ENCODE measurements at places on chromosomes 3 and 15.

- H3K36me3 ChIP-seq, result no peaks in the 10 kb centered on the region
- H3K27me3 ChIP-seq, result no peaks in the 10 kb centered on the region
- H3K4me3 ChIP-seq, result no peak overlapping the region
- no peak for DNase-seq
- H3K27ac ChIP-seq, result no peak overlapping the region
- peaks cover 3% of the 10 kb centered on the region for H3K4me1 ChIP-seq
These were observed 45.8 kb downstream of the EEFSEC start for GRCh38 chr3:128199110-128199509.

DNA sequence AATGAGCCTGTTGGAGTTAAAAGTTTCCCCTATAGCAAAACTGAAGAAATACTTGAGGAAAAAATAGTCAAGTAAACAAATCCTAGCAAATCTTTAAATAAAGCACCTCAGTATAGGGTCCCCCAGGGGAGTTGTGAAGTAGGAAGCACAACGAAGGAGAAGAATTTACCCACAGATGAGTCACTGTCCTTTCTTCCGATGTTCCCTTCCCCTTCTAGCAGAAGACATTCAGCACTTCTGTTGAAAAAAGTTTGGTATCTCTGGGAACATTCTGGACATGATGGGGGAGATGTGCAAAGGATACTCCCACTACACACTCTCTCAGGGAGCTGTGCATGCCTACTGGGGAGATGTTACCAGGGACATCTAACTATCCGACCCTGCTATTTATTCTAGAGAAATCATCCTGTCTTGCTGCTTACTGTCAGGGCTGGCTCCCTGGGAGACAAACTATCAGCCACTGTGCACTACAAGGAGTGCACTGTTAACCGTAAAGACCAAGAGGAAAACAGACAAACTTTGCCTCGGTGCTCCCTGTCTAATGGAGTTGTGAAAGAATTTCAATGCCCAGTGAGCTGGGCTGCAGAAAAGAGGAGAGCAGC, 93.8 kb downstream of the RFTN1 start:
- H3K4me1 ChIP-seq, result no peaks in the 10 kb centered on the region
- no peak for DNase-seq
- H3K36me3 ChIP-seq, result no peaks in the 10 kb centered on the region
- H3K4me3 ChIP-seq, result no peak overlapping the region

- no peaks in the 10 kb centered on the region for H3K4me1 ChIP-seq
- no peaks in the 10 kb centered on the region for H3K36me3 ChIP-seq
- no peaks in the 10 kb centered on the region for H3K27me3 ChIP-seq
- H3K4me3 ChIP-seq, result no peak overlapping the region
- no peak for DNase-seq
These were observed 47.9 kb downstream of the IGSF11 start for GRCh38 chr3:118986734-118987133.

DNA sequence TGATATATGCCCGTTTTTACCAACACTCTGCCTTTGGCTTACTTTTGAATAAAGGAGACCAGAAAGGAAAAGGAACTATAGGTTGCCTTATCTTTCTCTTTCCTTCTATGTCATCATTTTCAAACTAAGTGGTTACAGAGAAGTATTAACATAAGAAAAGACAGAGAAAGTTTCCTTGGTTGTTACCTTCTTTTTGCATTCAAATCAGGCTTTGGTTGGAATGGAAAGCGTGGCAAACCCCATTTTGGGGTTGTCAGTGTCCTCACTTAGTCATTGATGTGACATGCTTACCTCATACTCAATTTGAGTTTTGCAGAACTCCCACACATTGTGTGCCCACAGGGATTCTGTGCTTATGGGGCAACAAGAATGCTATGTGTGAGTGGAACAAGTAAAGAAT, 3.7 kb upstream of the THRB start:
- peaks cover 12% of the 10 kb centered on the region for H3K4me1 ChIP-seq
- H3K27me3 ChIP-seq, result peaks cover 13% of the 10 kb centered on the region
- DNase-seq, result no peak
- H3K4me3 ChIP-seq, result no peak overlapping the region
- H3K36me3 ChIP-seq, result no peaks in the 10 kb centered on the region

DNA sequence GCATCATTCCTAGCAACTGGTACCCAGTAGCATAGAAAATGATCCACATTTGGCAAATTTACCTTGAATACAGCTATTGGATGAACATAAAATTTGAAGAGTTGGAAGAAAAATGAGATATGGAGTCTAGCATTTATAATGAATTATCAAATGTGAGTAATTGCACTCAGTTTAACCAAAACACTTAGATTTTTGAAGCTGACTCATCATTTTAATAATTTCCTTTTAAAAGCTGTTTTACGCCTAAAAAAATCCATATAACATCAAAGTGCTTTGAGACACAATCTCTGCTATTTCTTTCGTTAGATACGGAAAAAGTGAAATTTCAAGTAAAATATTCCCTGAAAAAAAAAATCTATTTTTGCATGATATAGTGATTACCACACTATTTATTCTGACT, 767.4 kb downstream of the ROBO2 start:
- no peaks in the 10 kb centered on the region for H3K36me3 ChIP-seq
- H3K4me1 ChIP-seq, result no peaks in the 10 kb centered on the region
- no peak for DNase-seq
- H3K27me3 ChIP-seq, result no peaks in the 10 kb centered on the region
- H3K4me3 ChIP-seq, result no peak overlapping the region

DNA sequence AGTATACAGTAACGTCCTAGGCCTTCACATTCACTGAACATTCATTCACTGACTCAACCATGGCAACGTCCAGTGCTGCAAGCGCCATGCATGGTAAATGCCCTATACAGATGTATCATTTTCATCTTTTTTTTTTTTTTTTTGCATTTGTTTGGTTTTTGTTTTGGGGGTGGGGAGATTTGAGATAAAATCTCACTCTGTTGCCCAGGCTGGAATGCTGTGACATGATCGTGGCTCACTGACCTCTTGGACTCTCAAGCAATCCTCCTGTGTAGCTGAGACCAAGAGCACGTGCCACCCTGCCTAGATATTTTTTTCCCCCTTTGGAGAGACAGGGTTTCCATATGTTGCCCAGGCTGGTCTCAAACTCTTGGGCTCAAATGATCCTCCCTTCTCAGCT, 37.4 kb downstream of the SUSD5 start:
- no peak overlapping the region for H3K27ac ChIP-seq
- H3K4me1 ChIP-seq, result no peaks in the 10 kb centered on the region
- DNase-seq, result peak; percentile 50
- no peaks in the 10 kb centered on the region for H3K36me3 ChIP-seq

- no peak overlapping the region for H3K27ac ChIP-seq
- H3K27me3 ChIP-seq, result no peaks in the 10 kb centered on the region
- no peak for DNase-seq
- H3K36me3 ChIP-seq, result no peaks in the 10 kb centered on the region
- no peaks in the 10 kb centered on the region for H3K4me1 ChIP-seq
These were observed 482.6 kb upstream of the TGFBR2 start for GRCh38 chr3:30123755-30124154.

DNA sequence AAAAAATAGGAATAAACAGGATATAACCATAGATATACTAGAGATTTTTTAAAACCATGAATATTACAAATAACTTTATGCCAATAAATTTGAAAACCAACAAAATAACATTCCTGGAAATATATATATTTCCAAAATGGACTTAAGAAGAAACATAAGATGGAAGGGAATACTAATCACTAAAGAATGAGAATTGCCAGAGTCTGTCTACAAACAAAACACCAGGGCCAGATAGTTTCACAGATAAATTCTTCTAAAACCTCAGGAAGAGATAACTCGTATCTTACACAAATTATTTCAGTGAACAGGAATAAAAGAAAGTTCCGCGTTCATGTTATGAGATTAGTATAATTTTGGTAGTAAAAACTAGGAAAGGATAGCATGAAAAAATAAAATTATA, 107.3 kb downstream of the HERC1 start:
- no peak overlapping the region for H3K4me3 ChIP-seq
- no peak for DNase-seq
- H3K4me1 ChIP-seq, result no peaks in the 10 kb centered on the region
- H3K27me3 ChIP-seq, result no peaks in the 10 kb centered on the region
- peaks cover 54% of the 10 kb centered on the region for H3K36me3 ChIP-seq

DNA sequence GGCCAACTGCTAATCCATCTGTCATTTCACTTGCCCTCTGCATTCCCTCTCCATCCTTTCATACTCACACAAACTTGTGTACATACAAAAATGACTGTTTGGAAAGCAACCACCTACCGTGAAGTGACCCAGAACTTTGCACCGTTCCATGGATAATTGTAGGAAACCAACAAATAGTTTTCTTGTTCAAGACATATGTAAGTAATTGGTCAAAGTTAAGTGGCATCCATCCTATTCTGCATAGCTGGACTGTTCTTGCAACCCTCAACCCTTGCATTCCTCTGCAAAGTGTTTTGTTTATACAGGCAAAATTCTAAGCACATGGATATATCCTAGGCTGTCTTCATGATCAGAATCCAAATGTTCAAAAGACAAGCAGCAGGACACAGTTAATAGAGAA, 592.5 kb downstream of the MECOM start:
- no peaks in the 10 kb centered on the region for H3K36me3 ChIP-seq
- no peak overlapping the region for H3K4me3 ChIP-seq
- H3K27me3 ChIP-seq, result no peaks in the 10 kb centered on the region
- no peak overlapping the region for H3K27ac ChIP-seq

- no peak overlapping the region for H3K27ac ChIP-seq
- H3K4me1 ChIP-seq, result no peaks in the 10 kb centered on the region
- peaks cover 31% of the 10 kb centered on the region for H3K36me3 ChIP-seq
- DNase-seq, result no peak
These were observed 110.7 kb downstream of the EEFSEC start for GRCh38 chr3:128263946-128264345.

GRCh38 chr3:27345493-27345892, 23.7 kb downstream of the NEK10 start:
- H3K36me3 ChIP-seq, result no peaks in the 10 kb centered on the region
- no peaks in the 10 kb centered on the region for H3K4me1 ChIP-seq
- no peak overlapping the region for H3K27ac ChIP-seq
- no peak overlapping the region for H3K4me3 ChIP-seq

Measured in large intestine (tissue), 12 donors.